ENCODE measurements at places on chromosomes 13 and 19.

DNA sequence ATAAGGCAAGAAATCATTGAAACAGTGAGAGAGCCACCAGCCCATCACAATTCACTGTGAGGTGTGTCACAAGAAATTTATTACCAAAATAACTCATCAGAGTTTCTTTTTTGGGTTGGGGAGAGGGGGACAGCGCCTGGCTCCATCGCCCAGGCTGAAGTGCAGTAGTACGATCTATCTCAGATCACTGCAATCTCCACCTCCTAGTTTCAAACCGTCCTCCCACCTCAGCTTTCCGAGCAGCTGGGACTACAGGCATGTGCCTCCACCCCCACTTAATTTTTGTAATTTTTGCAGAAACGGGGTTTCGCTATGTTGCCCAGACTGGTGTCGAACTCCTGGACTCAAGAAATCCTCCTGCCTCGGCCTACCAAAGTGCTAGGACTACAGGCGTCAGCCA, 3.6 kb downstream of the IFNL1 start:
- DNase-seq: no peak

DNA sequence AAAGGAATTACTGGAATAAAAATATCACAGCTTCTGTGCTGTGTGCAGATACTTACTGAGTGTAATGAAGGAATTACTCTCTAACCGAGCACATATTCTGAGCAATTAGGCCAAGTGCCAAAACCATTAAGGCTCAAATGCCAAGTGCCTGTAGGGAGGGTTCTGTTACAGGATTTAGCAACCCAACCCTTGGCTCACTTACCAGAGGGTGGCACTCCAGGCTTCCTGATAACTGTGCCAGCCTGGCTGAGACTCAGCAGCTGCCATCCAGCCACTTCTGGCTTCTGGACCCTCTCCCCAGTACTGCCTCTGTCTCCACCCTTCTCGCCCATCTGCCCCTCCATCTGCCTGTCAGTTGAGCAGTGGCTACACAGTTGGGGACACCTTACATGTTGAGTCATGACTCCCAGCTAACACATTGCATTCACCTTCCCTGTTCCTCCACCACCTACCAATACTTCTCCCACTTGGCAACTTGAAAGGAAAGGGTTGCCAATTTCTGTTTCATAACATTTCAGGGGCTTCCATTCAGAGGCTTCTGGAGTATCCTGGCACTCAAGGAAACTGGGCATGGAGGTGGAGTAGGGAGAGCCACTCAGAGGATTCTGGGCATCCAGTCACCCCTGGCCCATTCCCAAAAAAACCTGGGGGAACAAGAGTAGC, 110.5 kb downstream of the COG6 start:
- peak; percentile 65 for DNase-seq

DNA sequence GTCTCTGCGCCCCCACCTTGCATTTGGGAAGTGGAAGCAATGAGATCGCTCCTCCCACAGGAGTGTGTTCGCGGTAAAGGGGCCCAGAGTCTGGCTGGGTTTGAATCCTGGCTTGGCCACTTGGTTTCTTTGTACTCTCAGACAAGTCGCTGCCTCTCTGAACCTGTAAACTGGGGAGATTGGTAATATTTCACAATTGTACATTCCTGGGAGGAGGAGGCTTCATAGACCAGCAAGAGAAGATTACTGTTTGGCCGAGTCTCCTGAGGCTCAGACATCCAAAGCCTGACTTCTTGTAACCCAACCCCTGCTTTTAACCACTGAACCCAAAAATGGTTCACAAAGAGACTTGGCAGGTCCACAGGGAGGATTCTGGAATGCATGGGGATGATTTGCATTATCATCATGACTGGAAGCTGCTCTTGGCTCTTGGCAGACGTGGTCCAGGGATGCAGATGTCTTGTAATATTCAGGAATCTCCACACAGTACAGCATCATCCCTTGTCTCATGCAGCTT, 13.6 kb upstream of the STRN4 start:
- peak; percentile 95 for DNase-seq

DNA sequence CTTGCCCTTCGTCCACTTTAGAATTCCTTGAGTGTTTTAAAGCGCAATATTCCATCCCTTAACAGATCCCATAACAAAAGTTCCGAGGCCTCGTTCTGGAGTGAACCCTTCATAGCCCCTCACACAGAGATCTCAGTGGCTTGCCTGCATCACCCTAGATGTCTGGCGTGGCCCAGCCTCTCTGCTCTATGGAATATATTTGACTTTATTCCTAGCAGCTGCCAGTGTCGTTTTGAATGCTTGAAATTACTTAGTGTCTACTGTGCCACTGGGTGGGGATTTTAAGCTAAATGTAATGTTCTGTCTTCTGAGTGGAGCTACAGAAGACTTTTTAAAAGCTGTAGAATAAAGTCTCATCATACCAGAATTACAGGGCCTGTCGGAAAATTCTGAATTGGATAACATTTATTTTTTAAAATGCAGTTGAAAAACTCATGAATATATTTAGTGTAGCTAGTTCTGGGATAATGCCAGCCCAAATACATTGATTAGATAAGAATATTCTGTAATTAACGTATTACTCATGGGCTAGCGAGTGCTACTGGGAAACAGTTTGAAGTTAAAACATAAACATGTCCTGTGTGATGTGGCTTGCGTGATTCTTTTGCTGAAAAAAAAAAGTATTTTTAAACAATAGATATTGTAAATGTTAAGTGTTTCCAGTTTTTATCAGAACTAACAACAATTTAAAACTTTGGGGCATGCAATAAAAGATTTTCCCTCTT, 111.8 kb downstream of the ESD start:
- DNase-seq: no peak

GRCh38 chr13:51525567-51526167, 58.6 kb upstream of the WDFY2 start:
- peak; percentile 41 for DNase-seq

- peak; percentile 75 for DNase-seq
Measured at GRCh38 chr13:40562975-40563349, 103.5 kb downstream of the FOXO1 start.

- DNase-seq: no peak
Measured at GRCh38 chr13:108127406-108127805, 87.9 kb downstream of the LIG4 start.

DNA sequence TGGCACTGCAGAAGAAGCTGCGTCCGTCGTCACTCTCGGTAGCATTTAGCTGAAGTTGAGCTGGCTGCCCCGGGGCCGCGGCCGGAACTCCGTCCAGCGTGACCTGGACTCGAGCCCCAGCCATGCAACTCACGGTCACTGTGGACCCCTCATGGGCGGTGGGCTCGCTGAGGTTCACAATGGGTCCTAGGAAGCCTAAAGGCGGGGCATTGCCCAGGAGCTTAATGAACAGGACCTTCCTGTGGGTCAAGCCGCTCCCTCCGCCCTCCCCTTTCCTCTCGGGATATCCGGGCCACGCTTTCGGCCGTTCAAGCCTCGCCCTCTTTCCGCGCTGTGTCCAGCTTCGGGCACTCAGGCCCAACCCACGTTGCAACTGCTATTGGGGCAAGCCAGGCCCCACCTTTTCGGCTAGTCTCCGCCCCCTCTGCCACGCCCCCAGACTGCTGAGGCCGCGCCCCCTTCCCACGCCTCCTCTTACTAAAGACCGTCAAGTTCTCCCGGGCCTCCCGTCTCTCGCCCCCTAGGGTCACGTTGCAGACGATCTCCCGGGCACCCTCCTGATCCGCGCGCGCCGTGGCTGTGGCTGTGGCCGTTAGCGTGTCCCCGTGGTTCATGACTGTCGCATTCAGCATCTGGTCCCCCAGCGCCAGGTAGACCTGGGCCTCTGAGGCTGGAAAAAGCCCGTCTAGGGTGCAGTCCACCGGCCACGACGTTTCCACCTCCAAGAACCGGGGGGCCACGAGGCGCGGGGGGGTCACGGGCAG, 1.4 kb upstream of the RAVER1 start:
- DNase-seq: peak; percentile 94

DNA sequence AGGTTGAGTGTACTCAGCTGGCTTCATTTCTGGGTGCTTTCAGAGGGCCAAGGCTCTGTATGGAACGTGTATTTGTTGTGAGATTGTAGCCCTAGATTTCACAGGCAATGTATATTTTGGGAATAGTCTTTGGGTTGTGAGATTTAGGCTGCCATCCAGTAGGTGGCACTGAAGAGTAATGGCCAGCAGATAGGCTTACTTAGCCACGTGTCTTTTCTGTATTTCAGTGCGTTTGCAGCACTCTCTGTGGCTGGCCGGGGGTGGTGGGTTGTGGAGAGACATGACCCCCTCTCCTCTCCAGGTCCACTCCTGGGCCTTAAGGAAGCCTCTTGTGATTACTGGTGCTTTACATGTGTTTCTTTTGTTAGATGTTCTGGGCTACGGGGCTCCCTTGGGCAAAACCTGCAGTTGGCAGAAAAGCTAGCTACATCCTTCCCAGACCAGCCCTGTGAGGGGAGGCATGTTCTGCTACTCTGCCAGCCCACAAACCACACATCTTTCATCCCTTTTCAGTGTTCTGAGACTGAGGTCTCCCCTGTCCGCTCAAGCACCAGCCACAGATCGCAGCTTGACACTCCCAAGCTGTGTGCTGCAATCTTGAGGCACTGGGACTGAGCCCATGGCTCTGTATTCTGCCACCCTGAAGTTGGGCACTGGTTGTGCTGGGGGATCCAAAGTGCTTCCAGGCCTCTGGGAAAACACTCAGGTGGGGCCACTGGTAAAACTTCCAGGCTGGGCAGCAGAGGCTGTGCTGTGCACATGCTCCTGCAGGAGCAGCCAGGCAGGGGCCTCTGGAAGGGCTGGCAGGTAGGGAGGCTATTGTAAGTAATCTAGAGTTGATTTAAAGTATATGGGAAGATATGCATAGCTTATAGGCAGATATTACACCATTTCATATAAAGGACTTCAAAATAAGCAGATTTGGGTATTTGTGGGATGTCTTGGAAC, 1096.8 kb upstream of the PCDH20 start:
- peak; percentile 30 for DNase-seq

DNA sequence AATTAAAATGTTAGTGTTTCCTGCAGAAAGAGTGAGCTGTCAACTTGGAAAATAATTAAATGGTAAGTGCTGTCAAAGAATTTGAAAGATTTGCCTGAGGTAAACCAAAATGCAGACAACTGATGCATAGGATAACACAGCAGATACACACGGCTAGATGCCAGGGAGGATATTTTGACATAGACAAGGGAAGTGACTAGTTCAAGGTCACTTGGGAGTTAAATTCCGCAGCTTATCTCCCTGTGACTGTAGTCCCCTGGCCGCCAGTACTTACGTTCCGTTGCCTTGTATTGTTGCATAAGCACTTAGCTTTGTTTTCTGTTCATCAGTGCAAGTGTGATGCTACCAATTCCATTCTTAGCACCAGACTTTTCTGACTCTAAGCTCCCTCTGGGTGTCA, 247.3 kb upstream of the MAB21L1 start:
- peak; percentile 61 for DNase-seq

DNA sequence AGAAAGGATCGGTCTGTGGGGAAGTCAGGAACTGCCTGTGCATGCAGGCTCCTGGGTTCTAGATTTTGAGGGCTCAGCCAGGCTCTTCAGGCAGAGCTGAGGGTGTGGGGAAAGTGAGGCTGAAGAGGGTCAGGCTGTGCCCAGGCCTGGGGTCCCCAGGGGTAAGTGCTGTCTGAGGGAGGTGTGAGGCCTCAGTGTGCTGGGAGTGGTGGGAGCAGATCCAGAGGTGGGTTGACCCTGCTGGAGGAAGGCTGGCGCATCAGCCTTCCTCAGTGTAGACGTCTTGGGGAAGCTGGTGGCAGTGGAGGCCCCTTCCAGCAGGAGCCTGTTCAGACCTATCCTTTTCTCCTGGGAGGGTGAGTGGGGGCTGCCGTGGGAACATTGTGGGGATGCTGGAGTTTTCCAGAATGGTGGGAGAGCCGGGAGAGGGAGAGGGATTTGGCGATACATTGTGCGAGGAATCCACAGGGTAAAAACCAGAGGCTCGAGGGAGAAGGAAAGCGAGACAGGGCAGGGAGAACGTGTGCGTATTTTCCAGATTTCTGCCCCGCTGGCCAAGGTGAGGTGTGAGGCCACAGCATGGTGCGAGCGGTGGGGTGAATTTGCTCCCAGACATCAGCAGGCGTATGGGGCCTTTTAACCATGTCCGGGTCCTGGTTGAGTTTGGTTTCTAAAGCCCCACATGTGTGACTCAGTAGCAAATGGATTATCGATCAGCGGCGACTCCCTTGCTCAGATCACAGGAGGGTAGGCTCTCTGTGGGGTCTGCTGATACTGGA, 237.7 kb downstream of the TEX29 start:
- DNase-seq: no peak

- no peak for DNase-seq
Measured at GRCh38 chr19:1363599-1363998, 20.1 kb upstream of the NDUFS7 start.

- no peak for DNase-seq
Measured at GRCh38 chr13:99367663-99368448, 60.7 kb upstream of the GPR183 start.

GRCh38 chr19:4052993-4053422, 13.7 kb downstream of the ZBTB7A start:
- no peak for DNase-seq

Measured in amniotic epithelial cell (primary cell).